ENCODE measurements at places on chromosomes 3 and 15.

GRCh38 chr3:73621388-73621787 lies 3.4 kb downstream of the PDZRN3 start:
- no peak for DNase-seq

GRCh38 chr15:57626713-57627440 lies 35.2 kb downstream of the MYZAP start:
- no peak for DNase-seq

DNA sequence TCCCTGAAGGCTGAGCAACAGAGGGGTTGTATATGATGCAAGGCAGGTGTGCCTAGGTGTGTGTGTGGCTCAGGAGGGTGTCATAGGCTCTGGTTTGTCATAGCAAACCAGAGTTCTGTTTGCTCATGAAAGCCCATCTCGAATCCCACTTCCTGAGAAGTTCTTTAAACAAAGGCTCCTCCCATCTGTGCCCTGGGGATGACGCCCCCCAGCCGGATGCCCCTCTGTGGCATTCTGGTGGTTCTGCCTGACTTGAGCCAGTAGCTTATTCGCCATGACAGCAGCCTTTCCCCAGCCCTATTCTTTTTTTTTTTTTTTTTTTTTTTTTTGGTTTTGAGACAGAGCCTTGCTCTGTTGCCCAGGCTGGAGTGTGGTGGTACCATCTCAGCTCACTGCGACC lies 45.4 kb downstream of the PDIA5 start:
- no peak for DNase-seq

DNA sequence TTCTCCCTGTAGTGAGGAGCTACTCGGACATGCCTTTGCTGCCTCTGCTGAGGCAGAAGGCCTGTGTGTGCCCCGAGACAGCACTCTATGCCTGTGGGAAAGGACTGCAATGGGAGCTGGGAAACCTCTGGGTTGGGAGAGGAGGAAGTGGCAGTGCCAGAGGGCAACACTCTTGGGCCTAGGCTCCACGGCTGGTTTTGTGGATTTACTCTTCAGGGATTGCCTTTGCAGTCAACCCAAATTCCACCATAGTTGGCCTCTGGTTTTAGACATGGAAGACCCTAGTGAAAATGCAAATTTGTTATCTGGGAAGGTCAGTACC lies 46.8 kb downstream of the ITGA11 start:
- peak; percentile 9 for DNase-seq

DNA sequence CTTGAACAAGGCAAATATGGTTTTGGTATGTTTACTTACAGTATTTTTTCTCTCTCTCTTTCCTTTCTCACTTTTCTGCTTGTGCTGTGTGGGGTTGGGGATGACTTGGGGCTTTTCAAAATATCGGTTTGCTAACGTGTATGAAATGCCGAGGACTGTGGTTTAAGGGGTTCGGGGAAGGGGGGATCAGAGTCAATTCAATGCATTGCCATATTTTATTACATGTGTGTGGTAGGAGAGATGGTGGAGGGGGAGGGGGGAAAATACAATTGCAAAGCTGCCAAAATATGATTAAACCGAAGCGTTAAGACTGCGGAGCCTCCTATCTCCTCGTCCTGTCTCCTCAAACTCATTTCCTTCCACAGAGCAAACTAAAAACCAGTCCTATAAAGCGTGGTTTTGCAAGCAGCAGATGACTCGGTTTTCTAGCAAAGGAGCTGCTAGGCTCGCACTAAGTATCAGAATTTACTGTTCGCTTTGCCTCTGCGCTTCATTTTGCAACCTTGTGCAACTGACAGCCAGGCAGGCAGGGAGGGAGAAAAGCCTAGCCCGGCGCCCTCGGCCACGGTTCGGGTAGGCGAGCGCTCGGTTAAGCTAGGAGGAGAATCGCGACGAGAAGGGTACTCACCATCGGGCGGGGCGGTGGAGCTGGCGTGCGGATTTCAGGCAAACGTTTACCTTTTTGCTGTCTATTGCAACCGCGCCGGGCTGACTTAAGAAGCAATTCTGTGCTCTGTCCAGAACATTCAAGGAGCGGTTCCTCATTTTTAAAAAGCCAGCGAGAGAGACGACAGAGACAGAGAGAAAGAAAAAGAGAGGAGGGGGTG lies 4.0 kb upstream of the NR2F2 start:
- DNase-seq: no peak

DNA sequence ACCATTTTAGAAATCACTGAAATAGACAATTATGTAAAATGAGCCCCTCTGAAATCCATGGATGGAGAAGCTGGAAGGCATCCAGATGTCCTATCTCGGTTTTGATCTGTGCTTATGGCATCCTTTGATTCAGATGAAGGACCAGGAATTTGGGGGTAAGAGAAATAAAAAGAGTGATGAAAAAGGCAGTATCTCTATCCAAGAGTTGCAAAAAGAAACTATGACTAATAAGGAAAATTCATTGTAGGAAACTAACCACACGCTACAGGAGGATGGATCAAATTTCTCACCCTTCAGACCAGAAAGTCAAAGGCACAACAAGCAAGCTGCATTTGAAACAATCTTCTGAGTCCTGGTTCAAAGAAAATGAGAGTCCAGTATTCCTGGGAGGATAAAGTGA lies 34.8 kb downstream of the SRGAP3 start:
- DNase-seq: no peak

- DNase-seq: no peak
Observed at GRCh38 chr3:114669614-114670013, 375.8 kb downstream of the TIGIT start.

DNA sequence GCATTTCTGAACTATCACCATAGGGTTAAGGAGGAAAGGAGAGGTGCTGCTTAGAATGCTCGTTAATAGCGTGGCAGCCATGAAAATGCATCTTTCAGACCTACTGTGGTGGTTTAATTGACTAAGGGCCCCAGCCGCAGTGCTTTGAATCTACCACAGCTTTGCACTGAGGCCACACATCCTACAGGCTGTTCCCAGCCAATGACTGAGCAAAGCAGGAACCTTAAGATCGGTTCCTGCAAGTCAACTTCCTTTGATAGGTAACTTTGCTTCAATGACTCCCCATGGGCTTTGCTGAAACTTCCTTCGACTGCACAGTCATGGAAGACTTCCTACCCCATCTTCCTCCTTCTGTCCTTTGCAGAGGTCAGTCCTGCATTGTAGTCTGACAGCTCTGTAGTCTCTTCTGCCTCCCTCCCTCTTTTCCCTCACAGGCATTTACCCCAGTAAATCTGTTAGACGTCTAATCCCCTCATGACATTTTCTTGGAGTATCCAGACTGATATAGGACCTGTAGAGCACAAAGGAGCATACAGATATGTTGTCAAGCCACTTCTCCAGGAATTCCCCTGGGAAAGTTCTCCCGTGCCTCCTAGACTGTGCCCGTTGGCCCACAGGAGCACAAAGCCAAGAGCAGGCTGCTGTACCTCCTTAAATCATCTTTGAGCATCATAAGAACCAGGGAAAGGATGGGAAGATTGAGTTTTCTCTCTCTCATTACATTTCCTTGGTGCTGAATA lies 2.6 kb upstream of the BCL2A1 start:
- DNase-seq: peak; percentile 50

DNA sequence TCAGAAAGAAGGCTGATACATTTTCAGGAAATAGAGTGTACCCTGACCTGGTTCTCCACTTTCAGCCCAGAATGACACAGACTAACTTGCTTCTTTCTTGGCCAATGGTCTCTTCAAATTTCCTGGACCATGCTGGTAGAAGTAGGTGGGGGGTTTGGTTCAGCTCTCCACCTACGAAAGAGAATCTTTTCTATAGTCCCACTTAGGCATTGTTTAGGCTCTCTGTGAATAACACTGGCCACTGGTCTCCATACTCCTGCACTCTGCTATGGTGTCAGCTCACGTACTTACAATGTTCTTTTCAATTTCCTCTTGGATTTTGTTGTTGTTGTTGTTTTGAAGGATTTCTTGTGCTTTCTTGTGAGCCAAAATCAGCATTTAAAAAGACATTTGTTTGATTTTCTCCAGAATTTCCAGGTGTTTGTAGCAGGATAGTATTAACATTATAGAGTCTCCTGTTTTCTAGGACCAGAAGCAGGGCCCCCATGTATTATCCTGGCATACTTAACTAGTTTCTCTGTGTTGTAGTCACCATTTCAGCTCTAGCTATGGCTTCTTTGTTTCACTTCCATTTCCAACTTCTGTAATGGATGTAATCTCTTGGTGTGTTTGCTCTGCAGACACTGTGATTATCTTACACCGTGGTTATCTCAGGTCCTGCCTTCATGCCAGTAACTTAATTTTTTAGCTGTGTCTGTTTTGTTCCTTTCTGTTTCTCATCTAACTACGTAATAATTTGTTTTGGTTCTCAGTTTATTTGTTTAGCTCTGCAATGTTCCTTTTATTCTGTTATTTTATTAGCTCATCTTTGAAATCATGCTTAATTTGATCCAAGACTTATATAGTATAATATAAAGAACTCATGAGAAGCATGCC lies 61.4 kb downstream of the CHRNA7 start:
- no peak for DNase-seq

GRCh38 chr15:62067448-62068044 lies 769 bp downstream of the C2CD4A start:
- peak; percentile 62 for DNase-seq

DNA sequence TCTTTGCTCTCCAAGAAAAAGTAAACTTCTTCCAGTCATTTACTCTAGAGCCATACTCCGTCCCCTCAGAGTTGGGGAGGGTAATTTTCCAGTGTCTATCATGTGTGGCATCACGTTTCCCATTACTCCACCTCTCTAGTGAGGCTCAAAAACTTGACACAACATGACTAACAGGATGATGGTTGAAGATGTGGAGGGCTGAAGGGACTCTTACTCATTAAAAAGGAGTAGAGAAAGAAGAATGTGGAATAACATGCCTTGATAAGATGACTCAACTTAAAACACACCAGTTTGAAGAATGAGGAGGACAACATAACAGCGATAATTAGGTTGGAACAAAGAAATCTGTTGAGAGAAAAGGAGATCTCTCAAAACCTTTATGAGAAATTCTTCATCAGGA lies 894.3 kb downstream of the OTOL1 start:
- DNase-seq: no peak

DNA sequence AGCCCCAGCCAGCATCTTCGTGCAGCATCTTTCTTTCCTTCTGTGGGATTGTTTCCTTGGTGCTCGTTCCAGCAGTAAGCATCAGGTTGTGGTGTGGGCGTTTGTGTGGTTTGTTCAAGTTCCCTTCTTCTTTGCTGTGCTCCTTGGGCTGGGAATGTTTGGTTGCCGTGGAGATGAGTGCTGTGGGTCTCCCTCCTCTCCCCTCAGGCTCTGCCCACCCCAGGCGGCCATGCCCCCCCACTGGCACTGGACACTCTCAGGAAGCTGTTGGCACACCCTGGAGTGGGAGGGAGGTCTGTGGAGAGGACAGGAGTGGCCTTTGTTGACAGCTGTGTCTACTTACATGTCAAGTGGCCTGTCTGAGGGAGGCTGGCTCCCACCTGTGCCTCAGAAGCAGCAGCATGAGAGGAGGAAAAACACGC lies 46.5 kb upstream of the SACM1L start:
- no peak for DNase-seq

DNA sequence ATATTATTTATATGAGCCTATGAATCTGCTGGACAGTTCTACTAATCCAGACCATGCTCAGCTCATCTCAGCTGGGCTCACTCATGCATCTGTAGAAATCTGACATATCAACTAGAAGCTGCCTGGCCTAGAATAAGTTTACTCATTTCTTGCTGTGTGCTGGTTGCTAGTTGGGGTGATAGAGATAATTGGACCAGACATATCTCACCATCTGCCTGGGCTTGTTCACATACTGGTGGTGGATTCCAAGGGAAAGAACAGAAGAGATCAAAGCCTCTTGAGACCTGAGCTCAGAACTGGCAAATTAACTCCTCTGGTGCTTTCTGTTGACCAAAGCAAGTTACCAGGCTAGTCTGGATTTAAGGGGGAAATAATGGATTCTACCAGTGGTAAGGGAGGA lies 109.1 kb downstream of the NSUN3 start:
- no peak for DNase-seq

DNA sequence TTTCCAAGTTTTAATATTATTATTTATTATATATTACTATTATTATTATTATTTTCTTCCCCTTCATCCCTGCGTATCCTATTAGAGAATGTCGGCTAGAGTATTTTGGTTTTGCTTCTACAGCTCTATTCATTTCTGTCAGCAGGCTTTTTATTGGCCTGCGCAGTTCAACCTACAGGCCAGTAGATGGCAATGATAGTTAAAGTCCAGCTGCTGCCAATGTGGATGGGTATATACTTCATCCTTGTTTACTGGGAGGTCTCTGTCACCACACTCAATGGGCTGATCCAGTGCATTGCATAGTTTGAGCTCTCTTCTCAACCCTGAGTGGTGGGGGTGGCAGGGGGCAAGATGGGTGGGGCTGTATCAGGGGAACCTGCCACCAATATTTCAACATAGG lies 799.8 kb downstream of the NSUN3 start:
- DNase-seq: no peak

DNA sequence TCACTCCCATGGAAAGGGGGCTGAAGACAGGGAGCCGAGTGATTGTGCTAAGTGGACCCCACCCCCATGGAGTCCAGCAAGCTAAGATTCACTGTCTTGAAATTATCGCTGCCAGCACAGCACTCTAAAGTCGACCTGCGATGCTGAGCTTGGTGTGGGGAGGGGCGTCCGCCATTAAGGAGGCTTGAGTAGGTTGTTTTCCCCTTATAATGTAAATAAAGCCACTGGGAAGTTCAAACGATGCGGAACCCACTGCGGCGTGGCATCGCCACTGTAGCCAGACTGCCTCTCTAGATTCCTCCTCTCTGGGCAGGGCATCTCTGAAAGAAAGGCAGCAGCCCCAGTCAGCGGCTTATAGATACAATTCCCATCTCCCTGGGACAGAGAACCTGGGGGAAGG lies 10.9 kb upstream of the SRGAP3 start:
- no peak for DNase-seq

DNA sequence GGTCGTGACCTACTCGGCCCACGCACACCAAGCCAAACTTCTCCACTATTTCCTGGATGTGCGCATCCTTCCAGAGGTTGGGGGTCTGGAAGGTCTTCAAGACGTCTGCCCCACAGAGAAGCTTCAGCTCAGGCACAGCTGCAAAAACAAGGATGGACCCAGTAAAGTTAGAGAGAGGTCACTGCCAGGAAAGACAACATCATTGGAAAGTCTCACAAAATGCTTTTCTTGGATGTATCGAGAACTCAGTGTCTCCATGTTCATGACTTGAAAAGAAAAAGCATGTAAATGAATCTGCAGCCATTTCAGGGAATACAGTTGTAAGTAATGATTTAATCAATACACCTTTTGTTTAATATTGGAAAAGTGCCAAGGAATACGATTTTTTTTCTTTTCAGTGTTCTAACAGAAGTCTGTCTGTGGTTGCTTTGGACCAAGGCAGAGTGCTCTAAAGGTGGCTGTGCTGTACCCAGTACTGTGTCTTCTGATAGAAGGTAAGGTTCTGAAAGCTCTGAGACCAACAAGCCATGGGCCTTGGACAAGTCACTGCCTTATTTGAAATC lies 21.8 kb upstream of the RBP1 start:
- DNase-seq: no peak
